Sciatic nerve (tissue), 2 donors: ENCODE measurements at places on chromosomes 12 and 14. TPM values are rescaled to one million over a fixed set of nuclear protein-coding genes. Genes with fewer than 3 reads are reported as not detected.

Gene PLEKHD1
- not detected for total RNA-seq

Gene APOLD1
- total RNA-seq, result 41.1 TPM

Gene GUCY2C
- not detected for total RNA-seq

Gene GTF2H3
- 20.4 TPM for total RNA-seq

Gene OTX2
- not detected for total RNA-seq

Gene DDX23
- 60.2 TPM for total RNA-seq

Gene CLECL1
- total RNA-seq, result 1.1 TPM

Gene TSPAN19
- total RNA-seq, result 0.58 TPM

Gene TEX52
- not detected for total RNA-seq

Gene HOXC9
- 10.2 TPM for total RNA-seq

Gene RIN3
- total RNA-seq, result 22.1 TPM

Gene RNF31
- total RNA-seq, result 61.5 TPM

Gene C12orf50
- 0.27 TPM for total RNA-seq

Gene TSHR
- 3.7 TPM for total RNA-seq

Gene OR4E1
- total RNA-seq, result not detected

Gene OASL
- total RNA-seq, result 1.3 TPM

GRCh38 chr14:35576260-35576659, 42.3 kb downstream of the INSM2 start:
- no peak for DNase-seq

- no peak for DNase-seq
Observed at GRCh38 chr14:72169521-72169920, 237.3 kb downstream of the RGS6 start.

- DNase-seq, result no peak
Observed at GRCh38 chr12:112964067-112964670, 14.2 kb upstream of the OAS2 start.

GRCh38 chr12:122851820-122852219, 16.6 kb downstream of the HIP1R start:
- no peak for DNase-seq

DNA sequence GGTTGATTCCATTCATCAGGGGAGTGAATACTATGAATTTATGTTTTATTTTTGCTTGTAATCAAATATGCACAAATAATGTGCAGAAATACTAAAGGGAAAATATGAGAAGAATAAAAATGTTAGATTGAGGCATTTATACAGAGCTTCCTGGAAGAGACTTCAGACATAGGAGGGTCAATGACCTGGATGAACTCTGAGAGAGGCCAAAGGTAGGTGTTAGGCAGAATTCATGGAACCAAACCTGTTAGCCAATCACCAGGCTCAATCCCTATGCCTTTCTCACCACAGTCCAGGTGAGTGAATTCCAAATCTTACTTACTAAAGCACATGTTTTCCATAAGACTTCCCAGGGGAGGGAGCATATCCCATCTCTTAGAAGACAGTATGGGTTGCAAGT, 130.4 kb upstream of the NTF3 start:
- no peak for DNase-seq

- DNase-seq, result no peak
Observed at GRCh38 chr14:43877351-43877960, 629.6 kb downstream of the FSCB start.

GRCh38 chr12:46787496-46788055, 38.2 kb downstream of the SLC38A4 start:
- no peak for DNase-seq

DNA sequence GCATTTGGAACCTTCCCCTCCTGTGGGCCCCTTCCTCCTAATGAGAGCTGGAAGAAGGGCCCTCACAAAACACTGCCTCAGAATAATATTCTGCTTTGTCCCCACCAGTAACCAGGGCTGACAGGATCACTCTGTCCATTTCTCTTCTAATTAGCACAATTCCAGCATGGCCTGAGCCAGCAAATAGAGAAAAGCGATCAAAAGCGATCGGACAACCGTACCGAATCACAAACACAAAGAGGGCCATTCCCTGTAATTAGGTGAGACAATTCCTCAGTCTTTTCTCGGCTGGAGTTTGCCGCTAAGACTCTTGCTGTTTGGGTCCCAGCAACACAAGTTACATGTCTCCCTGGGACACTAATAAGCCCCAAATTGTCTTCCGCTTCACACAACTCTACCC, 35.6 kb upstream of the VSX2 start:
- no peak for DNase-seq

DNA sequence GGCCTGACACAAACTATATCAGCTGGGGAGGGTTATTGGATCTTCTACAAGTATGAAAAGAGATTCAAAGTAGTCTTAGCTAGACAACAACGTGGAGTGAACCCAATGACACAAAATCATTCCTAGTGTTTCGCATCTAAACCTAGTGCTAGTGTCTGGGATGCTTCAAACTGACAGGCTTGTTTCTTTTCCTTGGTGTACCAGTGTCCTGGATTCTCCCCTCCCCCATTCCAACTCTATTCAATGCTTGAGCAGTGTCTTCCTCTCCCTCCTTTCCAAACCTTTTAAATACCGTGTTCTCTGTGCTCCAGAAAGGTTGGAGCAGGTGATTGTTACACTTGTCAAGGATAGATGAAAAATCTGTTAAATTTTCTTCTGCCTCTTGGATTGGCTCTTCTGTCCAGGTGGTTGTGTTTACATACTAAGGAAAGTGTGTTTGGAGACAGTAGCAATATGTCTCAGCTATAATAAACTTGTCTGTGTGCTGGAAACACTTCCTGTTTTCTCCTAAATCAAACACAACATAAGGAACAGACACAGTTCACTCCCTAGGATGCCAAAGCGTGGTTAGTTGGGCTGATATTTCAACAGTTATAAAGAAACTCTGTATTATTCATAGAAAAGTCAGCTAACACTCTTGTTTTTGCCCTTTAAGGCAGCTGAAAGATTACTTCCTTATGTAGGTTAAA, 14.4 kb upstream of the GUCY2C start:
- no peak for DNase-seq

DNA sequence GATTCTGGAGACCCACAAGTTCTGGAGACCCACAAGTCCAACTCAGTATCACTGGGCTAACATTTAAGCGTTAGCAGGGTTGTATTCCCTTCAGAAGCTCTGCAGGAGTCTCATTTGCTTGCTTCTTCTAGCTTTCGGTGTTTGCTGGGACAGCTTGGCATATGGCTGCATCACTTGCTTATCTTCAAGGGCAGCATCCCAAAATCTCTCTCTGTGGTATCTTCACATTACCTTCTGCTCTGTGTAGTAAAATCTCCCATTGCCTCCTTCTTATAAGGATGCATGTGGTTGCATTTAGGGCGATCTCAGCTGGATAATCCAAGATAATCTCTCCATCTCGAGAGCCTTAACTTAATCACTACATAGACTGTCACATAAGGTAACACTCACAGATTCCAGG, 7.3 kb upstream of the CNTN1 start:
- no peak for DNase-seq

GRCh38 chr14:34098045-34098984, 147.4 kb upstream of the EGLN3 start:
- DNase-seq, result peak; percentile 70

DNA sequence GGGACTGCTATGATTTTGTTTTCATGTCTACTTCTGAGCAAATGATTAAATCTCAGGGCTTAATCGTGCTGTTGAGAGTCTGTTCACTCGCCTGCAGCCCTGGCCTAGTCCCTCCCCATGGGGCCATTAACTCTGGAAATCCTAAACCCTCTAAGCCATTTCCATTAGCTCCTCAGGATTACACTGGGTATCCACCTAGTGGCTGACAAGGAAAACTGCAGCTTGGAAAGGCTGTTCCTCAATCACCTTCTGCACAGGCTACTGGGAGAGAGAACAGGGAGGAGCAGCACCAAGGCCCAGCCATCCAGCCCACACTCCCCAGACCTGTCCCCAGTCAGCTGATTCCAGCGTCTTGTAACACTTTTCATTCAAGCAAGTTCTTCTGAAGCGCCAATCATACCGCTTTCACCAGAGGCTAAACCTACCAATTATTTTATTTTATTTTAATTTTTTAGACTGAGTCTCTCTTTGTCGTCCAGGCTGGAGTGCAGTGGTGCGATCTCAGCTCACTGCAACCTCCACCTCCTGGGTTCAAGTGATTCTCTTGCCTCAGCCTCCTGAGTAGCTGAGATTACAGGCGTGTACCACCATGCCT, 48.7 kb downstream of the NEUROD4 start:
- no peak for DNase-seq

- no peak for DNase-seq
Observed at GRCh38 chr12:102960766-102961465, 3.4 kb downstream of the ASCL1 start.

DNA sequence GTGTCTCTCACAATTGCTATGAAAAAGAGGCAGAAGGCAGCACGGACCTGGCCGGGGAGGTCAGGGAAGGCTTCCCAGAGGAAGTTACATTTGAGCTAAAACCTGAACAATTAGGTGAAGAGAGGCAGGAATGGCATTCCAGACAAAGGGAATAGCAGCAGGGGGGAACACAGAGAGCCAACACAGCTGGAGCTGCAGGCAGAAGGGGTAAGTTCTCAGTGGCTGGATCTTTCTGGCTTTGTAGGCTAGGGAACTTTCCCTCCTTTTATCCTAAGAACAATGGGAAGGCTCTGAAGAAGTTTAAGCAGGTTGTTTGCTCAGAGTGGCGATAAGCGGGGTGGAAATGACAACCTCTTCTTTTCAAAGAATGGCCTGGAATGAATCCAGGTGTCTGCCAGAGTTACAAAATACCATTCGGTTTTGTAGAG, 100.0 kb downstream of the PRIMA1 start:
- DNase-seq, result no peak

DNA sequence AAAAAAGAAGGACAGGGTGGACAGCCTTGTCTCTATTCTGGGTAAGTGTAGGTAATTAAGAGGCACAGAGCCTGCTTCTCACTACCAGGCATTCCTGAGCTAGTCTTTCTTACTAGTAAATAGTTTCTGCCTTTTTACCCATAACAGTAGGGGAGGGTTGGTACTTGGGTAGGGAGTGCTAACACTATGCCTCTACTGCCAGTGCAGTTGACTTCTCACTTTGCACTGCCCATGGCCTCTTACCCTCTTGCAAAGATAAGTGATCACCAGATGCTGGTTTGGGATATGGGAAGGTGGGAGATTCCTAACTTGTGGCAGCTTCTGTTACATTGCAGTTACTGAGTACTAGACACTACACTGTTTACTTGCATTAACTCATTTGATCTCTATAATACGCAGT, 11.6 kb downstream of the AHSA1 start:
- peak; percentile 9 for DNase-seq

- no peak for DNase-seq
Observed at GRCh38 chr12:164207-164606, 49.8 kb downstream of the SLC6A12 start.

GRCh38 chr14:66572826-66573225, 64.9 kb downstream of the GPHN start:
- DNase-seq, result no peak

DNA sequence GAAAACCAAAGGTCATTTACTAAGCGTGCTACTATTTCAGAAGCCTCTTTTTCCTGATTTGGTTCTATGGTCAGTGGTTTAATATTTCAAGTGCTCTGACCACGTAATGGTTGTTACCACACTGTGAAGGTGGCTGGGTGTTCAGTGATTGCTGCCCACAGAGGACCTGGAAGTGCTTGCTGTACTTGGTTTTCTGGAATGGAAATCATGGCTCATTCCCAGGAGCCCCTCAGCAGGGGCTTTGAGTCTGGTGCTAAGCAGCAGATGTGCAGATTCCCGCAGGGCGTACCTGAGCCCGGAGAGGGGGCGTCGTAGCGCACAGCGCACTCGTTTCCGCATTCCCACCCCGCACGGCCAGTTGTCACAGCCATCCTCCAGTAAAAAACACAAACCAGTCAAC, 50.5 kb downstream of the TRAF3 start:
- no peak for DNase-seq

- DNase-seq, result no peak
Observed at GRCh38 chr12:104279164-104279563, 24.4 kb upstream of the EID3 start.

DNA sequence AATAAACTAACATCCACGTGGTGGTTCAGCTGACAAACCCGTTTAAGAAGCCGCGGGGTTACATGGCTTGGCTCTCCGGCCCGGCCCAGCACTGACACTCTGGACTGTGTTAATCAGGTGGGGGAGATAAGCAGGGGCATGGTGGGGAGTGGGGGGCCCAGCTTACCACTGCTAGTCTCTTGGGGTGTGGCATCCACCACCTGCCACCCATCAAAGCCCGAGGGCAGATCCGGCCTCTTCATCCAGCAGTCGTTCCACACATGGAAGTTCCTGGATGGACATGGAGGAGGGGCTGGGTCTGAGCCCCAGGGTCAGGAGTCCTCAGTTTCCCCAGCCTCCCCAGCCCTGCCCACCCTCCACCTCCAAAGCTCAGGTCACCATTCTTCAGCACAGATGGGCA, 4.9 kb downstream of the TGM1 start:
- DNase-seq, result no peak

GRCh38 chr12:118038137-118038536, 21.6 kb downstream of the RFC5 start:
- DNase-seq, result no peak

DNA sequence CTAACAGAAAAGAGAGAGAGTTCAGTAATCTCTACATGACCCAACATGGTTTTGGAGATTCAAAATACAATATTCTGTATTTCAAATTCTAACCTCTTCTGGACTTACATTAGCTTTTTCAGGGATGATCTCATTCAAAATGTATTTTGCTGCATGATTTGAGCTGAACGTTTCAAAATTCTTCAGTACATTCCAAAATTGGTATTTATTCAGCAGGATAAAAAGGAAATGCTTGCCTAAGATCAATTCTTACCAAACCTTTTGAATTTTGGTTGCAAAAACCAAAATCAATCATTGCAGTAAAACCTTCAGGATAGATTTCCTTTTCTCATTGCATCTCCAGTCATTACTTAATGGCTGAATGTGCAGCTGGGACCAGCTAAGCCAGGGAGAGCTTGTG, 1761.3 kb upstream of the SEL1L start:
- DNase-seq, result no peak

GRCh38 chr12:124044809-124045321, 71.8 kb downstream of the ZNF664 start:
- no peak for DNase-seq

DNA sequence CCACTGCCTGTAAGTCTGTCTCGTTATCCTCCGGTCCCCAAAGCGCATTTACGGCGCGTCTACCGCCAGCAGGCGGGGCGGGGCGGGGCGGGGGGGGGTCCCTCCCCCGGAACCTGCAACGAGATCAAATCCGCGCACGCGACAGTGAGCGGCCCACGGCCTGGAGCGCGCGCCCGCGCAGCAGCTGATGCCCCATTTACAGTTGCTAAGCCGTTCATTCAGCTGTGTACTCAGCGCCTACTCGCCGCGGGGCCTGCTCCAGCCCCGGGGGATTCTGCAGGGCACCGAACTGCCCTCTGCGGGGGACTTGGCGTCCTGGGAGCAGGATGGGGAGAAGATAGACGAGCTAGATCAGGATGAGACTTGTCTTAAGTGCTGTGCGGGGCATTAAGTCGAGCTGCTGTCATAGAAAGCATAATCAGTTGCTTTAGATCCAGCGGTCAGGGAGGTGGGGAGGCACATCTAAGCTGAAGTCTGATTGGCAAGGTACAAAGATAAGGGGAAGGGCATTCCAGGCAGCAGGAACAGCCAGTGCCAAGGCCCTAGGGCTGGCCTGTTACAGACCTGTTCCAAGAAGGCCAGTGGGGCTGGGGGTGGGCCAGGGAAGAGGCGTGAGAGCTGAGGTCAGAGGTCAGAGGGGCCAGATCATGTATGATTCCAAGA, 1.4 kb upstream of the CCDC85C start:
- DNase-seq, result peak; percentile 71

- DNase-seq, result peak; percentile 42
Observed at GRCh38 chr14:102206918-102207317, 67.2 kb downstream of the WDR20 start.
